ENCODE measurements at places on chromosomes 16 and 17.

GRCh38 chr17:70687421-70687820 lies 518.1 kb downstream of the KCNJ2 start:
- no peak for DNase-seq

GRCh38 chr16:11986521-11987057 lies 10.1 kb downstream of the SNX29 start:
- no peak for DNase-seq

DNA sequence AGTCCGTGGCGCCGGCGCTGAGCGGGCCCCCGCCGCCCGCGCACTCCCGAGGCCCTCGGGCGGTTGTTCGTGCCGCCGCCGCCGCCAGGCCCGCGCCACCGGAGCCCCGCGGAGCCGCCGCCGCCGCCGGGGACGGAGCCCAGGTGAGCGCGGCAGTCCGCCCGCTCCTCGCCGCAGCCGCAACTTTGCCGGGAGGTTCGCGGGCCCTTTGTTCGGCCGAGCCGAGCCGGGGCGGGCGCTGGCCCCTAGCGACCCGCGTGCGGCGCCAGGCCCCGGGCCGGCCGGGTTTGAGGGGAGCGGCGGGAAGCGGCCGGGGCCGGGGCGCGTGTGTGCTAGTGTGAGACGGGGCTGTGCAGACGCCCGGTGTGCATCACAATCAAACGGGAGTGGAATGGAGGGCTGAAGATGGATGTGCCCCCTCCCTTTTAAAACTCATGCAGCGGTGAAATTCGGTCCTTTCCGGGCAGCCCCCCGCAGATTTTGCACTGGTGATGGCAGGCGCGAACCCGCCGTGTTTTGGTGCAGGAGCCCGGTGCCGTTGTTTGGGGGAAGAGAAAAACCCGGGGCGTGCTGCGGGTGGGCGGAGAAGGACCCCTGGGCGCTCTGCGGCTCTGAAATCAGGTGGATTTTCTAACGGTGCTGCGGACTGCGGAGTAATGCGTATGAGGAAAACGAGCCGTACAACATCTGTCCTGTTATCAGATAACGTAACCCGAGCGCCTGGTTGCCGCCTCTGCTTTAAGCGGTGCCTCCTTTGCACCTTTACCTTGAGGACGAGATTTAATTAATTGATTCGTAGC lies 823 bp downstream of the TNRC6C start:
- DNase-seq = no peak

DNA sequence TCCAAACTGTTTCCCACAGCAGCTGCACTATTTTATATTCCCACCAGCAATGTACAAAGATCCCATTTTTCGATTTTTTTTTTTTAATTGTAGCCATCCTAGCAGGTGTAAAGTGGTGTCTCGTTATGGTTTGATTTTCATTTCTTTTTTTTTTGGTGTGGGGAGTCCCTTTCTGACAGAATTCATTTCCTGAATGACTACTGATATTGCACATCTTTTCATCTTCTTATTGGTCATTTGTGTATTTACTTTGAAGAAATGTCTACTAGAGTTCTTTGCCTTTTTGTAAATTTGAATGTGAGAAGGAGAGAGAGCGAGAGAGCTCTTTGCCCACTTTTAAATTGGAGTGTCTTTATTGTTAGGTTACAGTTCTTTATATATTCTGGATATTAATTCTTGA lies 14.0 kb downstream of the CYB5B start:
- no peak for DNase-seq

DNA sequence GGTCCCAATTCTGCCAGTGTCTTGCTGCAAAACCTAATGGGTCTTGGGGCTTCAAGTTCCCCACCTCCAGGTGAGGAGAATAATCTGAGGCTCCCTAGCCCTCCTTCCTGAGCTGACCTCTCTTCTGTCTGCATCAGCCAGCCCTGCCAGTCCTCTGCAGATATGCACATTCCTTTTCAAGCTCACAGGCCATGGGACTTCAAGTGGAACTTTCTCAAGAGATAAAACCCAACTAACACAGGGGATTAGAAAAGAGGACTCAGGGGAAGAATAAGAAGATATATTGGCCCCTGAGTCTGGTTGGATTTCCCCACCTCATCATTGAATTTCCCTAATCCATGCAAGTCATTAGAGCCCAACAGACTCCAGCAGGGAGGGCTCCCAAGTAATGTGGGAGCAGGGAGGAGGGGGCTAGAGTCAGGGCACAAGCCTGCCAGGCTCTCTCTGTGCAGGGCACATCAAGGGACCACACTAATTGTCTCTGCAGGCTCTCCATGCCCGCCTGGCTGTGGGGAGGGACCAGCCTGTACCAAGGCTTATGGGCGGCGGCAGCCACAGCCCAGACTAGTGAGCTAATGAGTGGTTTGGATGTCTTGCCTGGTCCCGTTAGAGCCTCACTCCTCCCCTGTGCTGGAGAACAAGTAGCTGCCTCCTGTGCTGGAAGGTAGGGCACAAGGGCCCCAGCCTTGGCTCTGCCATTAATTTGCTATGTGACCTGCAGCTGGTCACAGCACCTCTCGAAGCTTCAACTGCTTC lies 1.2 kb downstream of the KRT14 start:
- no peak for DNase-seq

DNA sequence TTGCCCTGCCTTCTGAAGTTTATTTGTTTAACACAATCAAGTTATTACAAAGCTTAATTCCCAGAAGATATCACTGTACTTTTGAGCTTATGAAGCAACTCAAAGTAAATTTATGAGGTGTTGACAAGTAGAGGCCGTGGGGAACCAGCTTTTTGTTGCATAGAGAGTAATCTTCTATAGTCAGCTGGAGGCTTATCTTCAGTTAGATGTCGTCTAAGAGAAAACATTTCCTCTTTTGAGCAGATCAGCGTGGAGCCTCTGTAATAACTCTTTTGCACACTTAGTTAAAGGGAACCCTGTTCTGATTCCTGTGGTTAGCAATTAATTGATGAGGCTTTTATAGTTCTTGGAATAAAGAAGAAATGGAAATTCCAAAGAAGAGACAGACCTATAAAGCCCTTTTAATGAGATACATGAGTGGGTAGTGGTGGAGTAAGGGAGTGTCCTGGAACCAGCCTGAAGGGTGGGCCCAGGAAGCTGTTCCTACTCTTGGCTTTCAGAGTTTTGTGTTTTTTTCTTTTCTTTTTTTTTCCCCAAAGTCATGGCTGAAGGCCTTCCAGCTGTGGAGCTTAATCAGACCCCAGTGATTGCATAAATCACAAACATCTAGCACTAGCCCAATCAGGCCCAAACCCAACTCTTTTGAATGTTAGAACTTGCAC lies 28.9 kb upstream of the MAP3K14 start:
- peak; percentile 99 for DNase-seq

DNA sequence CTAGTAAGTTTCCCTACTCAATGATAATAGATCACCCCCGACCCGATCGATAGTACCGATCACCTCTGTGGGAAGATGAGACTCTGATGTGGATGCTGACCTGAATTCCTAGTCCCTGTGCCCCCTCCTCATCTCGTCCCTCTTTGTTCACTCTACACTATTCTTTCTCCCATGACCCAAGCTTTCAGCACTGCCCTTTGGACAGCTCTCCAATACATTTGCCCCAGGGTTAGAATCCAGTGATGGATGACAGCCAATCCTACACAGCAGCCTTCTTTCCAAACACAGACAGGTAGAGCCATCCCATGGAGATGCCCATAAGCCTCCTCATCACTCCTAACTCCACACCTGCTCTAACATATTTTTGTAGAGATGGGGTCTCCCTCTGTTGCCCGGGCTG lies 141.1 kb downstream of the GSG1L start:
- no peak for DNase-seq

DNA sequence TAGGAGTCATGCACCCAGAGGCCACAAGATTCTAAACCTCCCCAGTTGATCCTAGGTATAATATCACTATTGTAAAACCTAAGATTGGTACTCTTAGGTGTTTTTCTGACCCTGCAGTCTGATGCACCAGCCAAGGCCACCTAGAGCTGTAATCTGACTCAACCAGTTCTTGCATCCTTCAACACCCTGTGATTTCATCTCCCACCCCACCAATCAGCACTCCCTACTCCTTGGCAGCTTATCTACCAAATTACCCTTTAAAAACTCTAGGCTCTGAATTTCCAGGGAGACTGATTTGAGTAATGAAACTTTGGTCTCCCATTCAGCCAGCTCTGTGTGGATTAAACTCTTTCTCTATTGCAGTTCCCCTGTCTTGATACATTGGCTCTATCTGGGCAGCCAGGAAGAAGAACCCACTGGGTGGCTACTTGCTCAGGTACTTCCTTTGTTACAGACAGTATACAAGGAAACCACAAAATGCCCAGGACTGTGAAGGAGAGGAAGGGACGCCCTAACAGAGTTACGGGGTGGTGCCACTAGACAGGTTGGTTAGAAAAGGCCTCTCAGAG lies 1.2 kb upstream of the CDIP1 start:
- no peak for DNase-seq

DNA sequence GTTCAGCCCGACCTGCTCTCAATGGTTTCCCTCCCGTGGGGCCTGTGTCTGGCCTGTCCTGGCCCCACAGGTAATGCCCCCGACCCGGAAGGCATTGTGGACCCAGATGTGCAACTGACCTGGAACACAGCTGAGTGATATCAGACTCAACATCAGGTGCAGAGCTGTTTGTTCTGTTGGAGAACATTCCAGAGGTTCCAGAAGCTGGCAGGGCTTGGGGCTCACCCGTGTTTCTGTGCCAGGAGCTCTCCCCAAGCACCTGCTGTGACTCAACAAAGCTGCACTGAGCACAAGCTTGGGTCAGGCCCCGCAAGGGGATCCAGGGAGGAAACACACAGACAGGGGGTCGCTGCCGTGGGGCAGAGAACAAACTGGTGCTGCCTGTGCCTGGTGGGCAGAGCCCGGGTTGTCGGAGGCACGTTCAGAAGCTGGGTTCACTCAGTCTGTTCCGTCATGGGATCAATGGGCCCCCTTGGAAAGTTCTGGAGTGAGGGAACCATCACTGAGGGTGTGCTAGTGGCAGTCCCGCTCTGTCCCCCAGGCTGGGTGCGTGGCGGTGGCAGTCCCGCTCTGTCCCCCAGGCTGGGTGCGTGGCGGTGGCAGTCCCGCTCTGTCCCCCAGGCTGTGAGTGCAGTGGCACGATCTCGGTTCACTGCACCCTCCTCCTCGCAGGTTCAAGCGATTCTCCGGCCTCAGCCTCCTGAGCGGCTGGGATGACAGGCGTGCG lies 22.1 kb downstream of the HS3ST6 start:
- no peak for DNase-seq

GRCh38 chr16:11005611-11005975 lies 61.2 kb downstream of the CLEC16A start:
- DNase-seq = no peak

DNA sequence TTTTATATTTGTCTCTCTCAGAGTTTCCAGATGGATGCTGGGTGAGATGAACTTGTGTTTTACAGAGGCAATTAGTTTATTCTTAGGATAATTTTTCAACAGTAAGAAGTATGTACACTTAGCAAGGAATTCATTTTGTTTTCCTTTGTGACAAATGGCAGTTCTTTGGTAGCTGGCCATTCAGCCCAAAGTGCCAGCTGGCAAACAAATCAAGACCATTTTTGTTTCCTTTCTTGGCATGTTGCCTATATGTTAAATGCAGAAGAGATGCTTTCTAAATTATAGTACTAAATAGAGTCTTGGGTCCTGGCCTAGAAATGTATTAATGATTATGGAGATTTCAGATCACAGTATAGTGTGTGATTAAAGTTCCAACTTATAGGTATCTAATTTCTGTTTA lies 337.1 kb downstream of the CNTNAP4 start:
- DNase-seq = no peak

DNA sequence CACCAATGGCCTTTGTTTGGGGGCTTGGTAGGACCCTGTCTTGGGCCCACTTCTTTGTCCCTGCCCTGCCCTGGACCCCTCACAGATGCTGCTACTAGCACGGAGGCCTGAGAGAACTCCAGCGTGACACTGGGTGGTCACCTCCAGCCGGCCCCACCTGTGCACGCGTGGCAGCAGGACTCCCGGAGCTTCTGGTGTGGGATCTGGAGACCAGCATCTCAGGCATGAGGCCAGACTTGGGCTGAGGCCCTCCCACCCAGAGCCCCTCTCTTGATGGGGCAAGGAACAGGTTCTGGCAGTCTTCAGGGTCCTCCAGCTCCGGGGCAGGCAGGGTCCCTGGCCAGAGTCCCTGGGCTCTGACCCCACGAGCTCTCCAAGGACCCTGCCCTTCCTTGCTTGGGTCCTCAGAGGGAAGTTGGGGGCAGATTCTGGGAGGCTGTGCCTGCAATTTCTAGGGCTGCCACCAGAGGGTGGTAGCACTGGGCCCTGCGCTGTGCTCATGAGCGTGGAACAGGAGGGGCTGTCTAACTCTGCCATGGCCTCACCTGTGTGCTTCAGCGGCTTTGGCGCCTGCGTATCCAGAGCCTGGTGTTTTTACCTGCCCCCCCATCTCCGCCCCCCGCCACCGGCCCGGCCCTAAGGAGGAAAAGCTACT lies 3.1 kb upstream of the BAIAP3 start:
- no peak for DNase-seq

DNA sequence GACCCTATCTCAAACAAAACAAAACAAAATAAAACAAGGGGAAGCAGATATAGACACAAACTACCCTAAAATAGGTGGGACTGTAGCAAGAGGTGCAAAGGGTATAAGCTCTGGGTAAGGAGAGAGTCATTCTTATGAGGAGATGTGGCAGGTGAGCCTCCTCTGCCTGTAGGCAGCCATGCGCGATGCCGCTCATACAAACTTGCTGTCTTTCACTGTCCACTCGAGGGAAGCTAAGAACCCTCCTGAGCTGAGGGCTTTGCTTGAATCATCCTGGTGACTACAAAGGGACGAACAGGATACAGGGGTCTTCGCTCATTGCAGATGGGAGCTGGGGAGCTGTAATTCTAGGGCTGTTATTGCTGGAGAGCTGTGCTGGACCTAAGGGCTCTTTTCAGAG lies 14.8 kb upstream of the IL27 start:
- no peak for DNase-seq

- DNase-seq = no peak
These were observed 2.4 kb downstream of the JPT1 start for GRCh38 chr17:75151930-75152329.

GRCh38 chr16:80427795-80428194 lies 113.0 kb upstream of the DYNLRB2 start:
- no peak for DNase-seq

- no peak for DNase-seq
These were observed 122.6 kb downstream of the AXIN2 start for GRCh38 chr17:65438708-65439294.

DNA sequence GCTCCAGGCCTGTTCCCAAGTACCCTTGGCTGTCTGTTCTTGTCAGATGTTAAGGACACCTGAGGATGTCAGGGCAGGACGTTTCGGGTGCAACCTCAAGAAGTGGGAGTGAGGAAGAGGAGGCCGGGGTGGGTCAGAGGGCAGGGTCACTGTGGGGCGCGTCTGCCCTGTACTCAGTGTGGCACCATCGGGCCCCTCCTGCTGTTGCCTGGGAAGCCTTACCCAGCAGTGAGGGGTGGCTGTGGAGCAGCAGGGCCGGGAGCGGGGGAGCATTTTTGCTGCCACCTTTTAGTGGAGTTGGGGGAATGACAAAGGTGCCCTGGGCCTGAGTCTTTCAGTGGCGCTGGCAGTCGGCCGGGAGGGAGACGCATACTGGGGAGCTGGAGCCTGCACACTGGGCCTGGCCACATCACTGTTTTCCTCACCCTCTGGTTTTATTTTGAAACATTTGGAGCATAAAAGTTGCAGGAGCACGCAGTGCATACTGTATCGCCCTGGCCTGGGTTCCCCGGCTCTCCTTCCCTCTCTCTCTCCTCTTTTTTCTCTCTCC lies 11.1 kb upstream of the FLYWCH1 start:
- DNase-seq = no peak

GRCh38 chr17:22142091-22142490 lies 449.8 kb downstream of the KCNJ18 start:
- DNase-seq = no peak
